GM06990 (cell line): ENCODE measurements at places on chromosomes 1 and 21.

DNA sequence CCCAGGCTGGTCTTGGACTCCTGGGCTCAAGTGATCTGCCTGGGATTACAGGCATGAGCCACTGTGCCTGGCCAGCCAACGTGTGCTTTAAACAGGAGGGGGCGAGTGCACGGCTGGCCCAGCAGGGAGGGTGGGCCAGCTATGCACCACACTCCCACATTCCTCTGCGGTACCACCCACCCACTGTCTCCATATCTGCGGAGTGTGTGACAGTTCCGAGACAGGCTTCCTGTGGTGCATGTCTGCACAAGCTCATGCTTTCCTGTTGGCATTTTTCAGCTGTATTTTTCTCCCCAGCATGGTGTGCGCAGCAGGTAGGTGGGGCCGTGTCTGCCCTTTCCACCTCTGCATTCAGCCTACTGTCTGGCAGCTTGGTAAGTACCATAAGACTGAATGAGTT is 183.3 kb downstream of the AJAP1 start:
- DNase-seq, result no peak

GRCh38 chr1:33515112-33515511 is 42.7 kb downstream of the ZSCAN20 start:
- DNase-seq, result no peak

DNA sequence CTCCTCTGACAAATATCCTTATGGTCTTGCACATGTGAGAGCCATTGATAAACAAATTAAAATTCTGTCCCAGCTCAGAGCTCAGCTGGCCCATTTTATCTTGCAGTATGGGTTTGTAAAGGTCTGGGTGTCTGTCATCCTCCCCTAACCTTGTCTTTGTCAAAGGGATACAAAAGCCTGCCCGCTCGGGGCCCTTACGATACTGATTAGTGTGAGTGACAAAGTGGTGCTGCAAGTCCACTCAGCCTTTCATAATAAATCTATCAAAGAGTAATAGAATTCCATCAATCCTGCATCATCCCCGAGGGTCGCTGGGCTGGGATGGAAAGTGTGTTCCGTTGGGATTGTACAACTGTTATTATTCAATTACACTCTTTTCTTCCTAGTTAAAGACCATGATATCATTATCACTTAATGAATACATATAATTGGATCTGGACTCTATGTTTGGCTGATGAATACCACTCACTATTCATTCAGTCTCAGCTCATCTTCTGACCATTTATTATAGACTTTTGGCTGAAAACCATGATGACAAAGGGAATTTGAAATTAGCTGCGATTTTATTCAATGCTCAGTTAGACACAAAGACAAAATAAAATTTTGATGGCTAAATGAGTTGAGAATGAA is 122.5 kb upstream of the FOXD3 start:
- no peak for DNase-seq

DNA sequence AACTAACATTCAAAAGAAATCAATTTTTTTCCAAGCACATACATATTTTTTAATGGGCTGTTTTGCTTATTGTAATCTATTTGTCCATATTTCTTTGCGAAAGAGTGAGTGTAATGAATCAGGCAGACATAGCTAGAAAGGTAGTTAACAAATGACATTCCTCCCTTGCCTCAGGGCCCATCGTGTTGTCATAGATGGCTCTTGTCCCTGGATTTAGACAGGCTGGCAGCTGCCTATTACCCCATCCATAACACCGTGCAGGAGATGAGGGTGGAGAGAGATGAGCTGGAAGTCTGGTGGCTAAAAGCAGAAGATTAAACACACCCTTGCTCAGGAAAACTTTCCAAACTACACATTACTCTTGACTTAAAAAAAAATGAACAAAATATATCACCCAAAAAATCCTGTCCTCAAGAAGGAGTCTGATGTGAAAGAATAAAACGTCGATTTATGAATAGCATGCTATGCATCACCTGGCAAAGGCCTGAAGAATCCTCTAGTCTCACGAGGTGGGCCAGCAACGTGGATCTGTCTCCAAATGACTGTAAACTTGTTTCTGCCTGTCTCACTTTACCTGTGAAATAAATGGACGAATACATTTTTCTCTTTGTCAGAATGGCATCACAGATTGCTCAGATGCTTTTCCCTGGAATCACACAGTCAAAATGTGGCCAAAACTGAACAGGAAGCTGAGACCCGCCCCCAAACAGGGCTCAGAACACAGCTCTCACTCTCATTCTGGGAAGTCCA is 55.7 kb downstream of the C21orf91 start:
- no peak for DNase-seq

DNA sequence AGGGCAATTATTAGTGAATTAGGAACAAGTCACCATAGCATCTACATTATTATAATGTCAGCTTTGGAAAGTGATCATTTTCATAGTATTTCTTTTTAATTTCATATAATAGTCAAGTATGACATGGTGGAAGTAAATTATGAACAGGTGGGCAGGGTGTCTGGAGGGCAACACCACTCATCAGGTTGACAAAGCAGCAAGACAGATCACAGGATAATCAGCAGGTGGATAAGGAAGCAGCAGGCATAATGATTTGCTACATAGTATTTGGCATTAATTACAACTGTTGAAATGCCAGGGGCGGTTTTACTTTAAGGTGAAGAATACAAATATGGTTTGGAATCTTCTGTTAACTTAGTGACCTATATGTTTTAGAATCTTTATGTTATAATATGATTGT is 1342.2 kb downstream of the PLA2G4A start:
- DNase-seq, result no peak

GRCh38 chr1:18583326-18583941 is 47.2 kb upstream of the PAX7 start:
- no peak for DNase-seq

DNA sequence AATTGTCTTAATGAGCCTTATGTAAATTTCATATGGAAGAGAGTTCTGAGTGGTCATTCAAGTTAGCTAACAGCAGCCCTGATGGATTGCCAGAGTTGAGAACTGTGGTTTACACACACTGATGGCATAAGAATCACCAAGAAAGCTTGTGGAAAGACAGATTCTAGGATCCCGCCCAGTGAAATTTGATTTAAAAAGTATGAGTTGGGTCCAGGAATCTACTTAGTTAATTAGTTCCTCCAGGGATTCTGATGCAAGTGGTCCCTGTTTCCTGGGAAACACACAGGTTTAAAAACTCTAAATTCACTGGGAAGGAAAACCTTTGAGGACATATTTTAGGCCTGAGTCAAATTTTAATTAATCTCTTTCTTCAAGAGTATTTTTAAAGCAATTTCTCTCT is 144.3 kb downstream of the NTPCR start:
- DNase-seq, result no peak

- DNase-seq, result no peak
Observed at GRCh38 chr1:6683434-6683833, 18.2 kb downstream of the DNAJC11 start.

- no peak for DNase-seq
Observed at GRCh38 chr1:157199421-157199755, 61.2 kb upstream of the ETV3 start.

GRCh38 chr1:30605441-30605920 is 117.9 kb downstream of the MATN1 start:
- no peak for DNase-seq
